ENCODE measurements at places on chromosomes 3 and 15.

DNA sequence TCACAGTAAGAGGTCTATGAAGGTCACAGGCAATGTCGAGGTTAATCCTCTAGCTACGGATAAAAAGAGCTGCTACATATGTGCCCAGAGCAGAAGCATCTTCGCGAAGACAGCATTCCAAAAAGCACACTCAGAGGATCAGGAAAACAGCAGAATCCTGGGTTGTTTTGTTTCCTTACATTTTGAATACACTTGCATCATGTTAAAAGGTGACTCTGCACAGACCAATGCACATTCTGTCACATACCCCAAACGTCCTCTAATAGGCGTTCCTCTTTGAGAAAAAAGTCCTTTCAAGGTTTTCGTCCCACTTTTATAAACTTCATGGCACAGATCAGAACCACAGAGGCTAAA, 52.7 kb downstream of the VGLL4 start:
- DNase-seq = no peak

DNA sequence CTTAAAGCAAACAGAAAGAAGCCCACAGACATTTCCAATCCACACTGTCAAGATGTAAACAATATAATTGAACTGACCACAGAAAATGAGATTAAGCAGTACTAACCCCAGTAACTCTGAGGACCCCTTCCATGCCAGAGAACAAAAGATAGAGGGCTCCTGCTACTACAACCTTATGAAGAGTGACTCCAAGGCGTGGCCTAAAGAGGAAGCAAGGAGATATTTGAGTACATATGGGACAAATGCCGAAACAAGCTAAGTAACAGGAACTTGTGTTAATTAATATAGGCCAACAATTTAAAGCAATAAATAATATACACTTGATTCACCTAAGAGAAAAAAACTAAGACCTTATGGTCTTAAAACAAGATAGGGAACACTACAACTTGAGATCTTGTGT, 25.0 kb upstream of the VPS39 start:
- DNase-seq = no peak

- no peak for DNase-seq
Observed at GRCh38 chr15:60508442-60508841, 29.5 kb upstream of the ICE2 start.

GRCh38 chr3:148839805-148840204, 12.2 kb downstream of the CPB1 start:
- DNase-seq = no peak

- DNase-seq = no peak
Observed at GRCh38 chr3:183448369-183449128, 20.1 kb upstream of the MCF2L2 start.

- DNase-seq = no peak
Observed at GRCh38 chr3:31444220-31445142, 88.2 kb upstream of the STT3B start.

- no peak for DNase-seq
Observed at GRCh38 chr15:101568309-101568708, 78.8 kb upstream of the PCSK6 start.

DNA sequence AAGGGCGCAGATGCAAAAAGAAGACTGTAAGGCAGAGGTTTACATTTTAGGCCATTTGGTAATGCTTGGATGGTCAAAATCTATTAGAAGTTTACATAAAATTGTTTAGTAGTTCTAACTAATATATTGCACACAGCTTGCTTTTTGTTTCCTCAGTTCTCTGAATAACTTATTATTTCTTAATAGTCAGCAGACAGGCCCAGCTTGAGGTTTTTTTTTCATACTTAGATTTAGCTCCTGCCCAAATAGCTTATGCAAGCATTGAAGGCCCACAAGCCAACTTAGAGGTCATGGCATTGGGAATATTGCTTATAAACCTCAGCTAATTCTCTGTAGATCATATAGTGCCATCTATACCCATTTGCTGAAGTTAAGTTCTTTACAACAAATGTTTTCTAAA, 172.5 kb downstream of the RAP2B start:
- DNase-seq = no peak

- DNase-seq = no peak
Observed at GRCh38 chr15:72782274-72783003, 1.1 kb downstream of the ADPGK start.

GRCh38 chr3:191523148-191523547, 62.2 kb downstream of the PYDC2 start:
- no peak for DNase-seq

GRCh38 chr15:92813485-92813884, 86.6 kb upstream of the CHD2 start:
- DNase-seq = no peak

GRCh38 chr3:187798126-187798525, 52.9 kb upstream of the BCL6 start:
- no peak for DNase-seq

GRCh38 chr15:60733196-60733595, 254.3 kb upstream of the ICE2 start:
- DNase-seq = no peak

- no peak for DNase-seq
Observed at GRCh38 chr3:193944518-193944884, 191.4 kb upstream of the HES1 start.

- DNase-seq = no peak
Observed at GRCh38 chr15:52466134-52466701, 62.5 kb downstream of the MYO5A start.

- DNase-seq = no peak
Observed at GRCh38 chr3:178479446-178479845, 56.8 kb upstream of the KCNMB2 start.

- DNase-seq = no peak
Observed at GRCh38 chr3:186173224-186173815, 64.4 kb upstream of the ETV5 start.

DNA sequence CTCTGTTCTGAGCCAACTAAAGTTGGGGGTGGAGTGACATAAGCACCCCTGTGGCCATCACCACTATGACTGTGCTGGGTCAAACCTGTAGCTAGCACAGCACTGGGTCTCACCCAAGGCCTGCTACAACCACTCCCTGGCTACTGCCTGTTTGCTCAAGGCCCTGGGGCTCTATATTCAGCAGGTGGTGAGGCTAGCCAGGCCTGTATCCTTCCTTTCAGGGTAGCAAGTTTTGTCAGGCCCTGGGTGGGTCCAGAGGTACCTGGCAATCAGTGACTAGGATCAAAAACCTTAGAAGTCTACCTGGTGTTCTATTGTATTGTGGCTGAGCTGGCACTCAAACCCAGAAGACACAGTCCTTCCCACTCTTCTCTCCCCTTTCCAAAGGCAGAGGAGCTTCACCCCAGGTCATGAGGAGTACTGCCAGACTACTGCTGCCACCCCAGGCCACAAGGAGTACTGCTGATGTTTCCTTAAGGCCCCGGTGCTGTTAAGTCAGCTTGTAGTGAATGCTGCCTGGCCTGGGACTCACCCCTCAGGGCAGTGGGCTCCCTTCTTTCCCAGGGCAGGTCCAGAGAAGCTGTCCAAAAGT, 170.8 kb downstream of the IGSF11 start:
- no peak for DNase-seq

DNA sequence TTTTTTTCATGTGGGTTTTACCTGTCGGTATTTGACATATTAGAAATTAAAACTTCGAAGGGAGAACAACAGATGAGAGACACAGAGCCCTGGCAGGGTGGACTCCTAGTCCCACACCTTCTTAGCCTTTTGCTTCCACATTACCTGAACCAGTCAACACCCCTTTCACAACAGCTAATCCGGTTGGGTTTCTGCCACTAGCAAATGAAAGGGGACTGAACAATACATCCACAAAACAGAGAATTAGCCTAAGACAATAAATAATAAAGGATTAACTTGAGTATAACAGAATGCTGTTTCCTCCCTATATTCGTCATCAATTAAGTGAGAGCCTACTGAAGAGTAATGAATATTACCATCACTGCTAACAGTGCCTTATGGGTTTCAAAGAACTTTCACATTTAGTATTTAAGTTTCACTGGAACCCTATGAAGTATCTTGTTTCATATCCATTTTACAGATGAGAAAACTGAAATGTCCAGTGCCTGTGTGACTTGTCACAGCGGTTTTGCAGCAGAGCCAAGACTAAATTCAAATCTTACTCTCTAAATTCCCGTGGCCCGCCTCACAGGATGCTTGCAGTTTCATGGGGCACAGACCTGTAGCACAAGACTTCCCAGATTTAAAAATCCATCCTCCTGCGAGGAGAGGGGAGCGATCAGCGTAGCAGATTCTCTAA, 1.0 kb upstream of the RAB8B start:
- no peak for DNase-seq

DNA sequence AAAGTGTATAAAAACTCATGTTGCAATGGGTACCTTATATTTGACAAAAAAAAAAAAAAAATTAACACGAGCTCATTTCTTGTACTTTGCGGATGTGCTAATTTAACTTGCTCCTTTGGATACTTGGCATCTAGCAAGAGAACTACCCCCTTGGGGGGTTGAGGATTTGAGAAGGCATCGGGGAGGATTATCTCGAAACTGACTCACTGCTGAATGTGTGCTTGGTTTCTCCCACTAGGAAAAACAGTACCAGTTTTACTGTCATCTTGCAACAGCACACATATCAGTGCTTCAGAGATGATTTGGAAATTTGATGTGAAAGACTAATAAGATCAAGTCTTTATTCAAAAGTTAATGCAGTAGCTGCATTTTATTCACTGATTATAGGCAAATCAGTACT, 891 bp downstream of the EXOG start:
- DNase-seq = no peak

DNA sequence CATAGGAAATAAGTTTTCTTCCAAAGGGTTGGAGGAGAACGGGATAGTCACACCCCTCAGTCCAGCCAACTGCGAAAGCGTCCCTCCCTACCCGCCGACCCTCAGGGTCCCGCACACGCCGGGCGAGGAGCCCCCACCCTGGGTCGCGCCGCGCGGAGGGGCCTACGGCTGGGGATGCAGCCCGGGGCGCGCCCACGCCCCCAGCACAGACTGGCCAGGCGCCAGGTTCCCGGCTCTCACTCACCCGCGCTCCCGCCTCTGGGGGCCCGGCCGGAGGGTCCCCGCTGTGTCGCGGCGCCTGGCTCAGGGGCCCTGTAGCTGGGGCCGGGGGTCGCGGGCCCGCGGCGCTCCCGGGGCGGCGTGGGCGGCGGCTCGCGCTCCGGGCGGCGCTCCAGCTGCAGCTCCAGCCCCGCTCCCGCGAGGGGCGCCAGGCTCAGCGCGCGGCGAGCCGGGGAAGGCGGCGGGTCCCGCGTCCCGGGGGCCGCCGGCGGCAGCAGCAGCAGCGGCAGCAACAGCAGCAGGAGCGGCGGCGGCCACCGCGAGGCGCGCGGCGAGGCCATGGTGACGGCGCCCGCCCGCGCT, 375 bp downstream of the HEG1 start:
- DNase-seq = no peak

DNA sequence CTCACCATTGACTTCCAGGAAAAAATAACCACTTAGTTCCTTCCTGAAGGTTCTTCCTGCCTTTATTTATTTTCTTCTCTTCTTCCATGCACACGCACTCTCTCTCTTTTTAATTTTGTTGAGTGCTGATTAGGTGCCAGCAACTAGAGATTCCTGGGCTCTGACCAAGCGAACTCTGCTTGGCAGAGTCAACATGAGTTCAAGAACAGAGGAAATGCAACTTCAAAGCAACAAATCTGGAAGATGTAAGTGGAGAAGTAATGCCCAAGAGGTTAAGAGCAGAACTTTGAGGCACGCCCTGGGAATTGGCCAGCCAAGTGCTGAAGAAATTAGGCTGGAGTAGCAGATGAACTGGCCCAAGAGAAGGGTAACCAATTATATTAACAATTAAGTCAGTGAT, 8.5 kb downstream of the ERC2 start:
- DNase-seq = no peak

DNA sequence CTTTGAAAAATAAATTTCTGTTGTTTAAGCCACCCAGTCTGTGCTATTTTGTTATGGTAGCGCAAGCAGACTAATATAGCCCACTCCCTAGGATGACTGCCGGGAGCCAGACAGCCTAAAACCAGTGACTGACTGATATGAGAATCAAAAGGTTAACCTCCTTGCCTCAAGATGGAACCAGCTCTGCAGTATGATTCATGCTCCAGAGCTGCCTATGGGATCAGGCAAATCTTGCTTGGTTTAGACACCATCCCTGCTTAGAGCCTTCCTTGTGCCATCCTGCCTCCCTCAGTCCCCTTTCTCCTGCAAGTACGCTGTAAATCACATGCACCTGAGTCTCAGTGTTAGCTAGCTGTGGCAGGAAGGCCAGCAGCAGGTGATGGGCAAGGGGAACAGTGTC, 39.3 kb downstream of the TRANK1 start:
- DNase-seq = no peak

GRCh38 chr15:67862750-67863441, 23.1 kb upstream of the RNU6-1 start:
- no peak for DNase-seq

- no peak for DNase-seq
Observed at GRCh38 chr15:41333026-41333562, 413 bp downstream of the NUSAP1 start.

- DNase-seq = no peak
Observed at GRCh38 chr15:93235926-93236780, 147.1 kb upstream of the RGMA start.

DNA sequence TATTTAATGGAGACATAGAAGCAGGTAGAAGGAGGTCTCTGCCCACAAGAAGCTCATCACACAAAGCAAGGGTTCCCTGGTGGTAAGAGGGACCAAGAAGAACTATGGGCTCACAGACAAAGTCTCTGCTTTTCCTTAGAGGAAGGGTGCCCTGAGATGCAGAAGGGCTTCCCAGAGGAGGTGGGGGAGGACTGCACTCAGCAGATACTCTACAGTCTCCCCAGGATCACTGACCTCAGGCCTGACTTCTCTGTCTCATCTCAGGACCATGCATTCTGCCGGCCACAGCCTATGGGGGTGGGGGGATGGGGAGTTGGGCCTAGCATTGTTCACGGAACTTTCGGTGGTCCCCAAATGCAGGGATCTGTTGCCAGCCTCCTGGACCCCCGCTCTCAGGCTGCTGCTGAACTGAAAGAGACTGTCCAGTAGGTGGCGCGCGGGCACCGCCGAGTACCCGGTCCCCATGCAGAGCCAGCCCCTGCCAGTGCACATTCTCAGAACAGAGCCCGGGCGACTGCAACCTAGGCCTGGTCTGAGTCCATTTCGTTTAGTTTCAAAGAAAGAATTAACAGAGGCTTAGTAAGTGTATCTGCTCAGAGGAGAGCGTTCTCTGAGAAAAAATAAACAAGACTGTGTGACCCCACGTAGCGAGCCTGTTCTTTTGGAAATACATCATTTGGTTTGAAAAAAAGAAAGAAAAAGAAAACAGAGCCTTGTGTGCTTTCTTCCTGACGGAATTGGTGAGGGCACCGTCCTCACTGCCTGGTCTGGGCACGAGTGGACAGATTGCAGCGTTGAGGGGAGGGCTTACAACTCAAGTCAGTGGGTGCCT, 74.1 kb downstream of the LRTM1 start:
- peak; percentile 79 for DNase-seq

GRCh38 chr15:65778269-65778668, 13.8 kb downstream of the DENND4A start:
- DNase-seq = no peak

DNA sequence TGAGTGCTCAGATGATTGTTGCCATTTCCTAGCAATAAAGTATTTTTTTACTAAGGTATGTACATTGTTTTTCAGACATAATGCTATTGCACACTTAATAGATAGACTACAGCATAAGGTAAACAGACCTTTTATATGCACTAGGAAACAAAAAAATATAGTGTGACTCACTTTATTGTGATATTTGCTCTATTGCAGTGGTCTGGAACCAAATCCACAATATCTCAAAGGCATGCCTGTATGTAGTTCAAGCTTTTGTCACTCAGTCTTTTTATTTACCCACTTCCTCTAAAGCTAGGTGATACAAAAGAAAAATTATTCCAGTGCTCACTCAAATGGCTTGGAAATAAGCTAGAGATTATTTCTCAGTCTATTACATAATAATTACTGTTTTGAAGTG, 209.9 kb upstream of the VEPH1 start:
- DNase-seq = no peak

Measured in breast epithelium (tissue), 4 donors.